ENCODE measurements at places on chromosomes 11 and 22.

- peak; percentile 10 for DNase-seq
- H3K4me3 ChIP-seq: no peak overlapping the region
- no peaks in the 10 kb centered on the region for H3K27me3 ChIP-seq
- H3K27ac ChIP-seq: no peak overlapping the region
- peaks cover 18% of the 10 kb centered on the region for H3K36me3 ChIP-seq
- no peaks in the 10 kb centered on the region for H3K4me1 ChIP-seq
Measured at GRCh38 chr11:17979770-17980371, 33.0 kb downstream of the SERGEF start.

DNA sequence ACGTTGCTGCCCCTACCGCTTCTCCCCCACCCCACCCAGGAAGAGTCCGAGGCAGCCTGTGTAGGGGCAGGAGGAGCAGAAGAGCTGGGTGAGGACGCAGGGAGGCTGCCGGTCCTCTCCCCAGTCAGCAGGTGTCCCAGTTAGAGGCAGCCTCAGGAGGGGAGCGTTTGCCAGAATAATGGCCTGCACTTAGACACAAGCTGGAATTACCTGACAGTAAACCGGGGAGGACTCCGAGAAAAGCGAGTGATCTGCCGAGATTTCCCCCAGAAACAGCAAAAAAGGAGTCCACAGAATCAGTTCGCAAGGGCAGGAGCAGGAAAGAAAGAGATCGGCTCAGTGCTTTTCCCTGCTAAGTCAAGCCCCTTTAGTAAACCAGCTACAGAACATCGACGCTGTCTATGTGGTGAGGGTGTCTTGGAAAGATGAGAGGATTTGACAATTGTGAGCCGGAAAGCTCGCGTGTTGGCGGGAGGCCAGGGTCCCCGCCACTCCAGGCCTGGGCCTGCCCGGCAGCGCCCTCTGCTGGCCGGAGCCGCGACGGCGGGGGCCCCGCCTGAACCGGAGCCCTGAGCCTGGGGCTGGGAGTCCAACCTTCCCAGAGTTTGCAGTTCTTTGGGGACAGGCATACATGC, 17.7 kb upstream of the THRSP start:
- no peak overlapping the region for H3K27ac ChIP-seq
- no peaks in the 10 kb centered on the region for H3K27me3 ChIP-seq
- H3K4me3 ChIP-seq: peak overlapping the region; percentile 56
- peak; percentile 84 for DNase-seq

- peak overlapping the region; percentile 88 for H3K27ac ChIP-seq
- peak; percentile 40 for DNase-seq
- peaks cover 9% of the 10 kb centered on the region for H3K36me3 ChIP-seq
- peak overlapping the region; percentile 87 for H3K4me3 ChIP-seq
- peaks cover 43% of the 10 kb centered on the region for H3K4me1 ChIP-seq
Measured at GRCh38 chr11:47981667-47982404, 1.5 kb downstream of the PTPRJ start.

- peaks cover 12% of the 10 kb centered on the region for H3K36me3 ChIP-seq
- H3K4me3 ChIP-seq: no peak overlapping the region
Measured at GRCh38 chr22:42814215-42814614, 42.9 kb downstream of the ARFGAP3 start.

DNA sequence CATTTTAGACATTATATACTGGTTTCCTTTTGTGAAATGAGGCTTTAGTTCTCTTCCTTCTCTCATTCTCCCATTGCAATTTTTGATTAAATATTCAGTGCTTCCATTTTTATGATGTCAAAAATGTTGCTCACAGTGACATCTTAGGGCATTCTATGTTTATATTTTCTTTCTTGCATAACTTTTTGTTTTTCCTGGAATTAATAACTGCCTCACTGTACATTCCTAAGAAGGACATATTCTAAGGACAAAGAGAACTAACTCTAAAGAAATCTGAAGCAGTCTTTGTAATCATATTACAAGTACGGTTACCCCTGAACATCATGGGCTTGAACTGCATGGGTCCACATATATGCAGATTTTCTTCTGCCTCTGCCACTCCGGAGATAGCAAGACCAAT, 25.8 kb upstream of the P2RY6 start:
- no peak for DNase-seq
- H3K36me3 ChIP-seq: no peaks in the 10 kb centered on the region
- H3K27me3 ChIP-seq: peaks cover 3% of the 10 kb centered on the region
- peaks cover 9% of the 10 kb centered on the region for H3K4me1 ChIP-seq
- H3K4me3 ChIP-seq: no peak overlapping the region

Measured in activated naive CD8-positive, alpha-beta T cell treated with anti-CD3 and anti-CD28 coated beads, Interleukin-2, amount 50 U/mL, for 24 hours (primary cell).